GM23248 (cell line): ENCODE measurements at places on chromosomes 12 and 14.

DNA sequence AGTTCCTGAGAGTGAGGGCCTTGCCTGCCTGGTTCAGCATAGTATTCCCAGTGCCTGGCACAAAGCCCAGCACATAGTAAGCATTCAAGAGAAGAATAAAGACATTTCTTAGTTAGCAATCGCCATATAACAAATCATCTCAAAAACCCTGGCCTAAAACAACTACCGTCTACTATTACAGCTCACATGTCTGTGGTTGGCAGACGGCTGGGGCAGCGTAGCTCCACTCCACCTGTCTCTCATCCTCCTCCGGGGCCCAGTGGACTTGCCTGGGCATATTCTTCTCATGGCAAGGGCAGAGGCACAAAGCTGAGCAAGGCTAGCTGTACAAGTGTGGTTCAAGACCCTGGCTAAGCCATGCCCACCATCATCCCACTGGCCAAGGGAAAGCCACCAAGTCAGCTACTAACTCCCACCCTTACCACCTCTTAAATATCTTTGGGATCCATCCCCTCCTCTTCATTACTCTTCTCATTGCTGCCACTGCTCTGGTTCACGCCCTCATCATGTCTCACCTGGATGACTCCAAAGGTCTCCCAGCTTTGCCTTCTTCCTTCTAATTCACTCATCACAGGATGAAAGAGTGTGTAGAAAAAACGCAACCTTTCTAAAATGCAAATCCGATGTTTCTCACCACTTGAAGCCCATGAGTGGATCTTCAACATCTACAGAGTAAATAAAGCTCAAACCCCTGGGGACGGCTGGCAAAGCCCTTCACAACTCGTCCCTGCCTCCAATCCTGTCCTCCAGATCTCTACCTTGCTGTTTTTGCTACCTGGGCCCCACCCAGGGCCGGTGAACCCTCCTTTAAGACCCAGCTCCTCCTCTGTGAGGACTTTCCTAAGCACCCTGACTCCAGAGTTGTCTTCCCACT lies 10.4 kb downstream of the TMEM229B start:
- DNase-seq = no peak

- peak; percentile 78 for DNase-seq
These were observed 636 bp downstream of the FBXO33 start for GRCh38 chr14:39431416-39432178.

- DNase-seq = no peak
These were observed 19.0 kb upstream of the ACTN1 start for GRCh38 chr14:68998062-68998461.

GRCh38 chr14:91315844-91316267 lies 71.4 kb upstream of the GPR68 start:
- DNase-seq = no peak
